Activated naive CD4-positive, alpha-beta T cell treated with anti-CD3 and anti-CD28 coated beads, Interleukin-2, amount 10 ng/mL, durations not matched to agents 7 days and 5 days (primary cell): ENCODE measurements at places on chromosomes 16 and 17.

- peak; percentile 46 for DNase-seq
Observed at GRCh38 chr17:65455972-65456343, 105.5 kb downstream of the AXIN2 start.

DNA sequence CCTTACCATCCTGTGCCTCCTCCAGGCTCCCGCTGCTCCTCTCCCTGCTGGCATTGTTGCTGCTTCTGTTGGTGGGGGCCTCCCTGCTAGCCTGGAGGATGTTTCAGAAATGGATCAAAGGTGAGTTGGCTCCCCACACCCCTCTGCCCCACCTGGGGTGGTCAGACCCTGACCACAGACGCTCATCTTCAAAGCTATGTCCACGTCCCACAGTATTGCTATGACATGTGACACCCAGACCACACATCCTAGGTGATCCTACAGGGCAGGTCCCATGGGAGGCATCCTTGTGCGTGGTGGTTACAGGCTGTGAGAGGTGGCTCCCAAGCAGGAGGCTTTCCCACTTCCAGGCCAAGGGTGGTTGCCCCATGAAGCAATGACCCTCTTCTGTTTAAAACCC, 11.0 kb downstream of the CD300A start:
- no peak for DNase-seq

DNA sequence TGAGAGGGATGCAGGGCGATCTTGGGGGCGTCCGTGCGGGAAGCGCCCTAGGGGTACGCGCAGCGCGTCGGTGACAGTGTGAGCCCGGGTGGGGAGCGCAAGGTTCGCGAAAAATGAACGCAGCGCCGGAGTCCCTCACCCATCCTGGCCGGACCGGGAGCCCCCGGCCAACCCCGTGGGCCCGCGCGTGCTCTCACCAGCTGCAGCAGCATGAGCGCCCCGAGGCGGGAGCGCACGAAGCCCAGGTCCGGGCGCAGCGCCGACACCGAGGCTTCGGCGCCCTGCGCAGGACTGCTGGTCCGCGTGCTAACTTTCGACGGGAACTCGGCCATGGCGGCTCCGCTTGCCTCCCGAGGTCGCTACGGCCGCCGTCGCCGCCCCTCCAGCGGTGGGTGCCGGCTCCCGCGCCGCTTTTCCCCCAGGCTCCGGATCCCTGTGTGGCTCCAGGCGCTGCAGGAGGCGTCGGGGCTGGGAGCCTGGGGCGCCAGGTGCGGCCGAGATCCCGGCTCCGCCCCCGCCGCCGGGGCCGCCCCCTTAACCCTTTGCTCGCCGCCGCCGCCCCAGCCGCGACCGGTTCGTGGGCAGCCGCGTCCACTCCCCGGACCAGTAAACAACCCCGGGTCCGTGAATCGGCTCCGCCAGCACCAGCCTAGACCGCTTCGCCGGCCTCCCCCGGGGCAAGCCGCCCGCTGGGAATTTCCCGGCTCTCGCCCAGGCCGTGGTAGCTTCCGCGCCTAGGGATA, at the start of gene PLLP:
Gene PLLP (minus strand): TSS at position 464 of the 743 bp plus-strand sequence. CDS start 132 bp downstream, at position 332.
- DNase-seq = peak; percentile 54

DNA sequence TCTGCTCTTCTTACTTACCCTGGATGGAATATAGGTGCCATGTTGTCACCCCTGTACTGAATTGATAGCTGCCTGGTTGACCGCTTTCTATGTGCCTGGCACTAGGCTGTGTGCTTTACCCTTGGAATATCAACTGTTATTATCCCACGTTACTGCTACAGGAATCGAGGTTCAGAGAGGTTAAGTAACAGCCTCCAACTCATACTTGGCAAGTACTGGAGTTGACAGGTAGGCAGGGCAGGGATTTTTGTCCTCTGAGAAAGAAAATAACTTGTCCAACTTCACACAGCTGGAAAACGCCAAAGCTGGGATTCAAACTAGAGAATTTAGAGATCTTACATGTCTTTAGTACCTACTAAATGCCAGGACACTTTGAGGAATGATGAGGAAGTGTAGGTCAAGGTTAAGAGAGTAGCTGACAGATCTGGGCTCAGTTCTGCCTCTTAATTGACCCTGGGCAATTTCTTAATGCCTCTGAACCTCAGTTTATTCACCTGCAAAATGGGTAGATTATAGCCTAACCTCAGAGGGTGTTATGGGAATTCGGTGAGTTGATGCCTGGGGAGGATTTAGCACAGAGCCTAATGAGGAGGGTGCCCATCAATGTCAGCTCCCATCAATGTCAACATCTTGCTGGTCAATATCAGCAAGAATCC, 25.8 kb downstream of the ITPRIPL2 start:
- no peak for DNase-seq

DNA sequence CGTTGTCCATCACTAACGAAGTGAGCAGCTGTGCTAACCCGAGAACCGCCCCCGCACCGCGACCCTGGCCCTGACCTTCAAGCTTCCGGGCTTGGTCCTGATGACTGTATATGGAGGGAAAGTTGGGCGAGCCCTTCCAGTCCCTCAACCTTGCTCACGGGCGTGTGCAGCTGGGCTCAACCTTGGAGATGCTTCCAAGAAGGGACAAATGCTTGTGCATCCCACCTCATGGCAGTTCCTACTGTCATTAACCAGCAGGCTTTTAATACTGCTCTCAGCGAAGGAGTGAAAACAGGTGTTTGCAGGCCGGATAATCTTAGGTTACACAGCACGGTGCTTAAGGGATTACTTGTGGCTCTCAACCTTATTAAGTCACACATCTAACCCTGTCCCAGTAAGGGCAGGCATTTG, 33.5 kb downstream of the SRL start:
- no peak for DNase-seq

- no peak for DNase-seq
Observed at GRCh38 chr17:76789235-76789788, 51.4 kb downstream of the MFSD11 start.

GRCh38 chr17:5585836-5586521, 1.7 kb upstream of the NLRP1 start:
- DNase-seq = no peak

DNA sequence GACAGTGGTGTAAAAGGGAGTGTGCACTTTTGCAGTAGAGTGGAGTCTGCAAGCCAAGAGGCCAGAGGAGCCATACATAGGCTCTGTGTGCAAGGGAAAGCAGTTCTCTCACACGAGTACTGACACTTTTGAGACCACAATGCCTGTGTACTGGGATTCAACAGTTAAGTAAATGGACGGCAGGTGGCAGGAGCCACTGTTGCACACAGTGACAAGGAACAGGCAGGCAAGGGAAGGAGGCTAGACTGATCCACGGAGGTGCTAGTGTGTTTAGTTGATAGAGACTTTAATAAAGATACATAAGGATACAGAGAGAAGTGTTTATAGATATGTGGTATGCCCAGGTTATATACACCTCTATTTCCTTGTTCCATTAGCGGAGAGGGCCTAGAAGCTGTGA, 67.0 kb downstream of the MPRIP start:
- no peak for DNase-seq

DNA sequence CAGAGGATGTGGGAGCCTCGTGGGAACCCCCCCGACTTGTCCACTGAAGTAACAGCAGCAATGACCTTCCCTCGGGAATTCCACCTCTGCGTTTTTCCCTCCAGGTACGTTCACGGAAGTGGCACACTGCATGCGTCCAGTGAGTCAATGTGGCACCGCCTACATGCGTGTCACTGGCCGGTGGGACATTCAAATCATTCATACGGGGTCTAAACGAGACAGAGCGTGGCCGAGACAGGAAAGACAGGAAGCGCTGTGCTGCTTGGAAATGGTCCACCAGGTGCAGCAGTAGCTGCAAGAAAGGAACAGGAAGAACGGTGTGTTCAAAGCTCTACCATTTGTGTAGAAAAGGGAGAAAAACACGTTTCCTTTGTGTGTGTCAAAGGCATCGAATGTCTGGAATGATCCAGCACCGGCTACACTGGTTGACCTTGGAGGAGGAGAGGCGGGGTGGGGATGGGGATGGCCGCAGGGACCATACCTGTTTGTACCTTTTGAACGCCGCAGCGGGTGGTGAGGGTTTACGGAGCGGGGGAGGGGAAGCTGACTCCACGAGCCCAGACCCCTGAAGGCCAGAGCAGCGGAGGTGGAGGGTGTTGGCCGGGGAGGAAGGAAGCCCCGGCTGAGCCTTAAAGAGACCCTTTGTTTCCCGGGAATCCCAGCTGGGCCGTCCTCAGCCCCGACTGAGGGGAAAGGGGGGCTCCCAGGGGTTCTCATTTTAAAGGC, 1.7 kb upstream of the PGAP6 start:
- DNase-seq = peak; percentile 65

GRCh38 chr16:65490286-65490685, 368.4 kb upstream of the CDH11 start:
- DNase-seq = no peak

DNA sequence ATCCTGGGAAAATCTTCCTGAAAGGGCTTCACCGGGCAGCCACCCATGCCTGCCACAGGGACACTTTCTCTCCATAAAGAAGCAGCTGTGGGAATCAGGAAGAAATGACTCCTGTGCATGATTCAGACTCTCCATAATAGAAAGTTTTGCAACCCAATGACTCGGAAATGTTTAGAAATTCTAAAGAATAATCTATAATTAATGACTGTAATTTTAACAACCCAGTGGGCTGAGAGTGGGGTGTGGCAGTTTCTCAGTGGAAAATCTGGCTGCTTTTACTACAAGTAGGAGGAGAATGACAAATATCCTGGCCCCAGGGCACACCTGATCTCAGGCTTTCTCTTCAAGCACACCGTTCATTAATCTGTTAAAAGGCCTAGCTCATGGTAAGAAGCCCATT, 25.7 kb downstream of the IRF8 start:
- no peak for DNase-seq

DNA sequence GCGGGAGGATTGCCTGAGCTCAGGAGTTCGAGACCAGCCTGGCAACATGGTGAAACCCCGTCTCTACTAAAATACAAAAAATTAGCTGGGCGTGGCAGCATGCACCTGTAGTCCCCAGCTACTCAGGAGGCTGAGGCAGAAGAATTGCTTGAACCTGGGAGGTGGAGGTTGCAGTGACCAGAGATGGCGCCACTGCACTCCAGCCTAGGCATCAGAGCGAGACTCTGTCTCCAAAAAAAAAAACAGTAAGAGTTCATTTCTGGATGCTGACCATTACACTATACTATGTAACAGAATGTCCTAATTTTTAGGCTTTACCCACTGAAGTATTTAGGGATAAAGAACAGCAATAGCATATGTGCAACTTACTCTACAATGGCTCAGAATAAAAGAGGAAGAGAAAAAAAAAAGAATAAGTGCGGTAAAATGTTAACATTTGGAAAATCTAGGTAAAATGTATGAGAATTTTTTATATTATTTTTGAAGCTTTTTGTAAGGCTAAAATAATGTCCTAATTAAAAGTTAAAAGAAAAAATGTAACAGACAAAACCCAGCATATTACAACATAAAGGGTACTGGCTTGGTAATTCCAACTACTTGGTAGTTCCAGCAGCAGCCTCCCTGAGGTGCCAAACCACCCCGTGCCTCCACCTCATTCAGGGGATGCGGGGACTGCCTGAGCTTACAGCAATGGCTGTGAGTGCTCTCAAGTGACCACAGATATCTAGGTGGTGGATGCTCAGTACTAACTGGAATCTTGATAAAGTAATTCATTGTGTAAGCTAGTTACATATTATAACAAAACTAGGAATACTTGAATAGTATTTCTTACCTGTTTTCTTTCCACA, 10.9 kb downstream of the COPS3 start:
- peak; percentile 49 for DNase-seq

- peak; percentile 66 for DNase-seq
Observed at GRCh38 chr16:30010844-30011713, at the start of gene DOC2A. Gene DOC2A, minus strand, starts transcription at chr16:30011027. Its CDS starts 805 bp downstream, at chr16:30010222.

DNA sequence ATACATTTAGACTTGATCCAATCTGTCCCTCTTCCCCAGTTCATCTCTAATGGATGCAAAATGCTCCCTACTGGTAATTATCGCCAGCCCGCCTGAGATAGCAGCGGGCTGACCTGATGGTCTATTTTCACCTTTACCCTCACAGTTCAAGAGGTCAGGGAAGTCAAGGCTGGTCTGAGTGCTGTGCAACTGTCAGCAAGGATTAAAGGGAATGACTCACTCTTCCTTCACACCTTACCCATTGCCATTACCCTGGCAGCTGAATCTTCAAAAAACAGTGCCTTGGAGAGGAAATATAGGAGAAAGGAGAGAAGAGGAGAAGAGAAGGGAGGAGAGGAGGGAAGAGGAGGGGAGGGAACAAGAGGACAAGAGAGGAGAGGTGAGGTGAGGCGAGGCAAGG, 36.3 kb downstream of the GRB7 start:
- DNase-seq = no peak
